ENCODE measurements at places on chromosomes 3 and 15.

- no peak for DNase-seq
Observed at GRCh38 chr15:40594429-40594836, 384 bp downstream of the KNL1 start.

GRCh38 chr3:51888463-51889105, 13.2 kb upstream of the IQCF5 start:
- DNase-seq, result no peak

- DNase-seq, result peak; percentile 56
Observed at GRCh38 chr3:46479696-46480095, 15.0 kb upstream of the LTF start.

GRCh38 chr3:131303848-131304247, 77.7 kb upstream of the NUDT16 start:
- DNase-seq, result no peak

- no peak for DNase-seq
Observed at GRCh38 chr15:62899090-62899493, 143.5 kb upstream of the TPM1 start.

DNA sequence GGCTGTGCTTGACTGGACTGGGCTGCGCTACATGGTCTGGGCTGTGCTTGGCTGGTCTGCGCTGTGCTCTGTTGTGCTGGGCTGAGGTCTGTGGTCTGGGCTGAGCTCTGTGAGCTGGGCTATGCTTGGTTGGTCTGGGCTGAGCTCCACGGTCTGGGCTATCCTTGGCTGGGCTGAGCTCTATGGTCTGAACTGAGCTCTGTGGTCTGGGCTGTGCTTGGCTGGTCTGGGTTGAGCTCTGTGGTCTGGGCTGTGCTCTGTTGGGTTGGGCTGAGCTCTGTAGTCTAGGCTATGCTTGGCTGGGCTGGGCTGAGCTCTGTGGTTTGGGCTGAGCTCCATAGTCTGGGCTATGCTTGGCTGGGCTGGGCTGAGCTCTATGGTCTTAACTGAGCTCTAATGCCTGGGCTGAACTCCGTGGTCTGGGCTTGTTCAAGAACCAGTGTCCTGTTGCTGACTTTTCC, 92.0 kb downstream of the PLXNA1 start:
- peak; percentile 95 for DNase-seq

DNA sequence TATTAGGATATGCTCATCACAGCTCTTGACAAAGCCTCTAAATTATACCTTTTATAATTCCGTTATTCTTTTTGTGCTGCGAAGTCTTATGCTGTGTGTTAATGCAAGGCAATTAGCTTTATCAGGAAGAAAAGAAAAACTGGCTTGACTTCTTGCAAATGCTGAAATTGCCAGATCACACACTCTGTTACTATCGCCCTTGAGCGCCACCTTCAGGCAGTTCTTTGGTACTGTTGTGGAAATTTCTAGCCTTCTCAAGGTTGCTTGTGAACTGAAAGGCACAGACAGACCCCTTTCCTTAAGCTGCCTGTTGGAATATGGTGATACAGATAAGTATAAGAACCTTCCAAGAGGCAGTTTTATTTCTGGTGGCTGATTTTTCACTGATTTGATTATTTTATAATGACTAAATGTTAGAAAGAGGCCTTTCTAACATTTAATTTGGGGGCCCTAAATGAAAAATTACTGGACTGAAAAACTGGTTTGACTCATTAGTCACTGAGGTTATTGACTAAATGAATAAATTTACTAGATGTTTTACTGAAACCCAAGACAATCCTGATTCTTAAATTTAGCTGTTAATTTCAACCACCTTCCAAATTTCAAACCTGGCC, 126.2 kb upstream of the RASGRP1 start:
- DNase-seq, result peak; percentile 84

- no peak for DNase-seq
Observed at GRCh38 chr3:73786321-73786807, 161.6 kb upstream of the PDZRN3 start.

GRCh38 chr3:44301746-44302145, 36.8 kb upstream of the TCAIM start:
- no peak for DNase-seq

DNA sequence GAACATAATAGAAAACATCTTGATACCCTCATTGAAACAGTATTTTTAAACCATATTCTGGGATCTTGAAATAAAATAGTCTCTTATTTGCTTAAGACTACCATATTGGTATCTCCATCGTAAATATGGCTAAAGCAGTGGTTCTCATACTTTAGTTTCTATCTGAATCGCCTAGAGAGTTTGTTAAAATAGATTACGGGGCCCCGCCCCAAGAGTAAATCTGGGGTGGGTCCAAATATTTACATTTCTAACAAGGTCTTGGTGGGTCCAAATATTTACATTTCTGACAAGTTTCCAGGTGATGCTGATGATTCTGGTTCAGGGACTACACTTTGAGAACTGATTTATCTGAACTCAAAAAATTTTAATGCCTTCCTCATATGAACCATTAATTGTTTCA, 45.3 kb downstream of the TSC22D2 start:
- DNase-seq, result no peak

All from mesendoderm (in vitro differentiated cells).